ENCODE measurements at places on chromosomes 11 and 22.
A peak's percentile ranks its signal among the peaks of the same experiment; 100 is the strongest.

- DNase-seq: no peak
Observed at GRCh38 chr22:44576311-44577260, 78.6 kb upstream of the RTL6 start.

DNA sequence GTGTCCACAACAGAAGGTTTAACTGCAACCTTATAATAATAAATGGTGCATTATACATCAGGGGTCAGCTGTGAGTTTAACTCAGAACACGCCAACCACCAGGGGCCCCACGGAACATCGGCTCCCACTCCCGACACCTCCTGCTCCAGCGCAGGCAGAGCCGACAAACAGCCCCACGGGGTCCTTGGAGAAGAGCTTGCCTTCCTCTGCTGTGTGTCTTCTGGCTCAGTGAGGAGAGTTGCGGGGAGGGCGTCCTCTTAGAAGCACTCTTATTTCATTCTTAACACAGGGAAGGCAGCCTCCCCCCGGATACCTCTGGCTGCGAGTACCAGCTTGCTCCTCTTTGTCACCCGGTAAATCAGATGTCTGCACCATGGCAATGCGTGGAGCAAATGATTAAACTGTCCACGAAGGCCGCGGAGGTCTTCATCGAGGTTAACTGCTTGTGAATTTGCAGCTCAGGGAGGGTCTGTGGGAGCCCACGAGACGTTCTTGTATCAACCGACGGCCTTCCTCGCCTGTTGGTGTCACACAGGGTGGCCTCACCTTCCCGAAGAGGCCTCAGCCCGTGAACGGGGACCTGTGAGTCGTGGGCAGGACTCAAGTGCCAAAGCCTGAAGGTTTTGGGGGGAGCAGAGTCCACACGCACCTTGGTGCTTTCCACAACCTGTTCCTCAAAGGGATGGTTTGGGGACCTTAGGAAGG, 464.0 kb downstream of the BRD1 start:
- DNase-seq: no peak

GRCh38 chr22:17250380-17251082, 31.3 kb upstream of the ADA2 start:
- no peak for DNase-seq

GRCh38 chr11:91459840-91460239, 764.8 kb upstream of the FAT3 start:
- DNase-seq: no peak

DNA sequence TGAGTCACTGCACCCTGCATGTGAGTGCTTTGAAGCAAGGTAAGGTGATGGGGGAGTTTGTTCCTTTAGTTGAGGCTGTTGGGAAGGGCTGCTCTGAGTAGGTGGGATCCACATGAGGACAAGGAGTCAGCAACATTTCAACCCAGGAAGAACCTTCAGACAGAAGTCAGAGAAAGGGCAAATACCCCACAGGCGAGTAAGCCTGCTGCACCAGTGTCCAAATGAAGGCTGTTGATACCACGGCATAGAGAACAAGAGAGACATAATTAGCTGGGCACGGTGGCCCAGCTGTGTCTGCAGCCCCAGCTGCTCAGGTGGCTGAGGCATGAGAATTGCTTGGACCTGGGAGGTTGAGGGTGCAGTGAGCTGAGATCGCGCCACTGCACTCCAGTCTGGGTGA, 54.3 kb upstream of the CLMP start:
- DNase-seq: no peak

DNA sequence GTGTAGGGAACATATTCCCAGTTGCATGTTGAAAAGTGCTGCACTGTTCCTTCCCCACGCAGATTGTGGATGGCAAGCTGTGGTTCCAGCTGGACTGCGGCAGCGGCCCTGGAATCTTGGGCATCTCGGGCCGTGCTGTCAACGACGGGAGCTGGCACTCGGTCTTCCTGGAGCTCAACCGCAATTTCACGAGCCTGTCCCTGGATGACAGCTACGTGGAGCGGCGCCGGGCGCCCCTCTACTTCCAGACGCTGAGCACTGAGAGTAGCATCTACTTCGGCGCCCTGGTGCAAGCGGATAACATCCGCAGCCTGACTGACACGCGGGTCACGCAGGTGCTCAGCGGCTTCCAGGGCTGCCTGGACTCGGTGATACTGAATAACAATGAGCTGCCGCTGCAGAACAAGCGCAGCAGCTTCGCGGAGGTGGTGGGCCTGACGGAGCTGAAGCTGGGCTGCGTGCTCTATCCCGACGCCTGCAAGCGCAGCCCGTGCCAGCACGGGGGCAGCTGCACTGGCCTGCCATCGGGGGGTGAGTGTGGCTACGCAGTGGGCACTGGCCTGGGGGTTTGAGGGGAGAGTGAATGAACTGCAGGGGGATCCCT, 102.7 kb upstream of the MTNR1B start:
- no peak for DNase-seq

- DNase-seq: no peak
Observed at GRCh38 chr22:23071230-23072076, 1.1 kb downstream of the GNAZ start.

DNA sequence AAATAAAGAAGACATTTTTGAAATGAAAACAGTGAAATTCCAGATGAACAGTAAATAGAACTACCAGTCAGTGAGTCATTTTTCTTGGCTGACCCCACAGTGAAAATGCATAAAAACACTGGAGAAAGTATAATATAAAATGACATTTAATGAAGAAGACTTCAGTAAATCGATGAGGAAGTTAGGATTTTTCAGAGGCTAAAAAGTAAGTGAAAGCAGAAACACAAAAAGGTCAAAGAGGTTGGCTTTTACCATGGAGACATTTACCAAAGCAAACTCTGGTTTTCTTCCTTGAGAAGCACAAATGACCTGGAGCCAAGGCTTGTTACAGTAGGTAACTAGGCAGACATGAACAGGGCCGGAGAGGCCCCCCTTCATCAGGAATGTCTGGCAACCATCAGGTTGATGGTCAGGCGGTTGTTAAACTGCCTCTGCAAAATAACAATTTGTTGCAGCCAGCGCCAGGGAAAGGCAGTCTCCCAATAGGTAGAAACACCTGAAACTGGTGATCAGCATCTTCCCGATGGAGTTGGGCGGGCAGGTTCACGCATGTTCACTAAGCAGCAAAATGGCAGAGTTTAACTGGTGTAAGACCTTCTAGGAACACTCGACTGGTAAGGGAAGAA, 16.7 kb upstream of the TMEM123 start:
- peak; percentile 27 for DNase-seq

DNA sequence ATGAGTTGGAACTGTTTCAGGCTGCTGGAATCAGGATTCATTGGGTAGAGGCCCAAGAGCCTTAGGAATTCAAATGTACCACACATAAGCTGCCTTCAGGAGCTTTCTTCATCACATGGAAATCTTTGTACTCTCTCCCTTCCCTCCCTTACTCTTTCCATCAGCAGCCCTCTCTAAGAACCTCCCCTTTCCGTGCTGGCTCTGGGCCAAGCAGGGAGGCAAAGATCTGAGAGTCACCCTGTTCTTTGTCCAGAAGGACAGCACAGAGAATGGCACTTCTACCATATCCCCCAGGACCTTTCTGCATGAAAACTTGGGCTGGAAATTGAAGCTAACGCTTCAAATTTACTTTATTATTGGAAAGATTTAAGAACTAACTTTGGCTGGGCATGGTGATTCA, 20.7 kb upstream of the TPBGL start:
- DNase-seq: no peak

GRCh38 chr11:63554877-63555223, 8.3 kb downstream of the PLAAT2 start:
- no peak for DNase-seq

- DNase-seq: peak; percentile 42
Observed at GRCh38 chr22:20803696-20804324, 29.9 kb downstream of the SERPIND1 start.

DNA sequence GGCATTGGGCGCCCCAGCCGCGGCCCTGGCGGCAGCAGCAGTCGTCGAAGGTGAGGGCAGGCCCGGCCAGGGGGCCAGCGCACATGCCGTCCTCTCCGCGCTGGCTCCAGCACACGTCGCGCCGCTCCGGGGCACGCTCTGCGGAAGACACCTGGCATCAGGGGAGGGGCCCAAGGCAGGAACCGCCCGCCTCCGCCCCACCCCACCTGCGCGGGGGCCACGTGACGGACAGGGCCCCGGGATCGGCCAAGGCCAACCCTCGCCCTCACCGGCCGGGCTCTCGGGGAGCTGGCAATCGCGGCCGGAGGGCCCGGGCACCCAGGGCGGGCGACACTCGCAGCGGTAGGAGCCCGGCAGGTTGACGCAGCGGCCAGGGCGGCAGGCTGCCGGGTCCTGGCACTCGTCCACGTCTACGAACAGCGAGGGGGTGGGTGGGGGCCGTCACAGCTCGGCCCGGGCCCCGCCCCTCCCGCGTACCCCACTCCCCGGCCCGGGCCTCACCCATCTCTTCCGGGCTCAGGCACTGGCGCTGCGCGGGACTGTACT, 14.9 kb downstream of the SCYL1 start:
- DNase-seq: no peak

- DNase-seq: no peak
Observed at GRCh38 chr11:47437218-47437745, 11.0 kb upstream of the PSMC3 start.

DNA sequence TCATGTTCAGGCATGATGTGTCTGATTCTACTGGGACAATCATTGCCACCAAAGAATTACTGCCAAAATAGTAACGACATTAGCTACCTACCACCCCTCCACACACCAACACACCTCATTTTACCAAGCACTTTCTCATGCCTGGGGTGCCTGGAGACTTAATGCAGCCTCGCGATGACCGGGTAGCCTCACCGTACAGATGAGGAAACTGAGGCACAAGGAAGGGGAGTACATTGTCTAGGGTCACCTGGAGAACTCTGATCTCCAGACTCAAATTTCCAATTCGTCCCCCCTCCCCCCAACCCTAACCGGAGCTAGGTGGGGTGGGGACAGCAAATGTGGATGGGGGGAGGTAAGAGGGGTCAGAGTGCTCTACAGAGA, 2.7 kb upstream of the RTN4RL2 start:
- no peak for DNase-seq

- DNase-seq: peak; percentile 69
Observed at GRCh38 chr22:45709060-45709739, 37.6 kb downstream of the ATXN10 start.

- DNase-seq: no peak
Observed at GRCh38 chr11:125924384-125925007, 20.2 kb downstream of the DDX25 start.

DNA sequence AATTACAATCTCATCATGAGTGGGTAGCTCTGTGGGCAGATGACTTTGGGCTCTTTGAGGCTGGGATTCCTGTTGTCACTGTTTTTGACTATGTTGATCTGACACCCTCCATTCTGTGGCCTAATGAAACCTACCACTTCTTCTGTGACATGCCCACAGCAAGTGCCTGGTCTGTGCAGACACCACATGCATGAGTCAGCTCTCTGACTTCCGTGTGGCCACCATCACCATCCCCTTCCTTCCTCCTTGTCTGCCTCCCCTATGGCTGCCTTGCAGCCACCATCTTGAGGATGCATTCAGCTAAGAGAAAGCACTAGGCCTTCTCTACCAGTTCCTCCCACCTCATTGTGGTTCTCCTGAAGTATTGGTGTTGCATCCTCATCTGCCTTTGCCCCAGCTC, 15.3 kb upstream of the OR10V1 start:
- no peak for DNase-seq

DNA sequence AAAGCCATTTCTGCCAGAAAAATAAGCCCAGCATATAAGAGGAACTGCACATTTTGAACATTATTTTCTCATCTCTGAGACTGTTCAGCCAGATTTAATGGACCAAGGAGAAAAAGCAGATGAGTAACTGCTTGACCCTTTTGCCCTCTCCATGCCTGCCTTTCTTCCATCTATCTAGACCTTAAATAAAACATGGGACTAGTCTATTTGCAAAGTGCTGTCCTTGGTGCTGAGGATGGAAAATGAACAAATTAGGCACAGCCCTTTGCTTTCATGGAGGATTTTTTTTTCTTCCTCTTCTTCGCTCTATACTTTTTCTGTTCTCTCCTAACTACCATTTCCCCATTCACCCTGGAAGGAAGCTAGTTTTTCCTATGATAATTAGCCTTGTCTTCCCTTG, 361.3 kb downstream of the GRM5 start:
- DNase-seq: peak; percentile 10

- no peak for DNase-seq
Observed at GRCh38 chr11:116535994-116536393, 236.8 kb downstream of the BUD13 start.

- no peak for DNase-seq
Observed at GRCh38 chr11:15291885-15292284, 177.2 kb downstream of the INSC start.

- DNase-seq: no peak
Observed at GRCh38 chr22:20185750-20186149, 34.9 kb upstream of the CCDC188 start.

- DNase-seq: no peak
Observed at GRCh38 chr11:898540-899190, 11.9 kb downstream of the CHID1 start.

- DNase-seq: peak; percentile 78
Observed at GRCh38 chr11:75311858-75312288, 39.6 kb downstream of the ARRB1 start.

- DNase-seq: peak; percentile 71
Observed at GRCh38 chr11:117179048-117179999, 781 bp downstream of the SIDT2 start.

DNA sequence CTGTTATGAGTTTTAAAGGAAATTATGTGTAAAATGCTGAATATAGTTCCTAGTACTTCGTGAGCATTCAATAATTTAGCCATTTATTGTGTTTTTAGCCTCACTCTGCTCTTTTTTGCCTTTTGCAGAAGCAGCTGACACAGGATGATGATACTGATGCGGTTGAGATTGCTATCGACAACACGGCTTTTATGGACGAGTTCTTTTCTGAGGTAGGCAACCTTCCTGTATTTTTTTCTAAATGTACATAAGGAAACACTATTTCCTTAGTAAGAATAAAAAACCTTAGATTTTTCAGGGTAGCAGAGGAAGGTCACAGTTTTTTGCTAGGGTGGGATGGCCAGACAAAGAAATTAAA, 17.9 kb downstream of the STX3 start:
- DNase-seq: no peak

DNA sequence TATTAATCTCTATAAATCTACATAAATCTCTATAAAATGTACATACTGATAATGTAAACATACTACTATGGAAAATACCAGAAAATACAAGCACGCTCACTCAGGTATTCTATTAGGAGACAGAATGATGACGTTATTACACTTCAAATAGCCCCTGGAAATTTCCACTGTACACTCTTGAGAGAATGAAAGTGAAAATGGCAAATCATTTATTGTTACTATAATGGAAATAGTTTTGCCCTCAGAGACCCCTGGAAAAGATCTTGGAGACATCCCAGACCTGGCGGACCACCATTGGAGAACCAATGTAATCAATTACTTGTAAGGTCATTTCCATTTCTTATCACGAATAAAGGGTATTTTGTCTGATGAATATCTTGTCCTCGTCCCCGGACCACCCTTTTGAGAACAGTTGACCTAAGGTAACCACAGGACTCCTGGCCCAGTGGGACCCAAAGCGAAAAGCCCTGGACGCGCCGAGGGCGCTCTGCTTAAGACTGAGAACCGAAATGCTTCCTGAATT, 509 bp upstream of the PRRG4 start:
- no peak for DNase-seq

DNA sequence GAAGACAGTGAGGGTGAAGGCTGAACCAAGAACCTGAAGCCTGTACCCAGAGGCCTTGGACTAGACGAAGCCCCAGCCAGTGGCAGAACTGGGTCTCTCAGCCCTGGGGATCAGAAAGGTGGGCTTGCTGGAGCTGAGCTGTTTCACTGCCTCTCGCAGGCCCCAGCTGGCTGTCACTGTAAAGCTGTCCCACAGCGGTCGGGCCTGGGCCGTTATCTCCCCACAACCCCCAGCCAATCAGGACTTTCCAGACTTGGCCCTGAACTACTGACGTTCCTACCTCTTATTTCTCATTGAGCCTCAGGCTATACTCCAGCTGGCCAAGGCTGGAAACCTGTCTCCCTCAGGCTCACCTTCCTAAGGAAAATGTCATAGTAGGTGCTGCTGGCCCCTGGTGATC, 4.1 kb downstream of the PPP1CA start:
- DNase-seq: no peak

All from fibroblast of skin of scalp (primary cell).